ENCODE measurements at places on chromosomes 7 and 10.

DNA sequence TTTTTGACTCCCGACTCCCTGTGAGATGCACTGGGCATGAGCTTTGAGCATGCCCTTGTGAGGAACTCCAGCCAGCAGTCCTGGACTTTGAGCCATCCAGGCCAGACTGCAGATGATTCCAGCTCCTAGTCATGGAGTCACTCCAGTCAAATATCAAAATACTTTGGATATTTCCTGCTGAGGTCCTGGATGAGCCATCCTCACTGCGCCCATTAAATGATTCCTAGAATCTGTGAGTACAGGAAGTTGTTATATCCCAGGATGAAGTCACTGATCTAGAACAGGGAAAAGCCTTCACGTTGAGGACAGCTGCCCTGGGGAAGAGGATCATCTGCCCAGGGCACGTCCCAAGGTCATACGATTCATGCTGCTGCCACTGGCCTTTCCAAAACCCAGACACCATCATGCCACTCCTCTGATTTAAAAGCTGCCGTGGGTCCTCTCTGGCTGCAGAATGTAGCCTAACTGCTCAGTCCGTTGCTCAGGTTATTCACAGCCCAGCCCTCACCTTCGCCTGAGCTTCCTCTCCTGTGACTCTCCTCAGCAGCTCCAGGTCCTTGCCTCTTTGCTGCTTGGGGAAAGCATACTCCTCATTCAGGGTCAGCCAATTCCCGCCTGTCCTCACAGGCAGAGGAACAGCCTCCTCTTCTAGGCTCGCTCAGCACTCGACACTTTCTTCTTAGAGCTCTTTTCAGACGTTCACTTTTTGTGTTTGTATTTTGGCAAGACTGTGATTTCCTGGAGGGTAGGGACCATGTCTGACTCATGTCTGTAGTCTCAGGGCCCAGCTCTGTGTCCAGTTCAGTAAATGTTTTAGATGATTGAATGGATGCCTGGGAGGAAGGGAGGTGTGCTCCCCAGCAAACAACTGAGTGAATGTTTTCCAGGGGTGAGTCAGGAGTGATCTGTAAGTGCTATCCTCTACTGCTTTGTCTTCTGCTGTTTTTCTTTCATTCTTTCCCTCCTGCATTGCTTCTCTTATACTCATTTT is 157.8 kb downstream of the SNX10 start:
- no peak for DNase-seq

DNA sequence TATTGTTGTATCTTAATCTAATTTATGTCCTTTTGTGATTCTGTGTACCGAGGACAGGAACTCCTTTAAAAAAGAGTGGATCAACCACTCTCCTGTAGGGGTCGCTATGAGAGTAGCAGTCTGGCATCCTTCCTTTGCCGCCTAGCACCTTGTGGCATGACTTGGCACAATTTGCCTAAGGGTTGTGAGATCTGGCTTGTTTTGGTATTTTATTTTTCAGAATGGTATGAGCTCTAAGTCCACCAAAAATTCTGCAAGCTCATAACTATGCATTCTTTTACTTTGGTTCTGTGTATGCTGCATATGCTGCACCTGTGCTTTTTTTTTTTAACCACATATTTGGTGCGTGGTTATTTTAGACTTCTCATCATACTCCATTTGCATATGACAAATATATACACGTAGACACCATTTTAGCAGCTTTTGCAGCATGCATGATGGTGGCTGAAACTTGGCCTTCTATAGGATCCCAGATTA is 112.8 kb downstream of the CDK14 start:
- DNase-seq, result no peak

DNA sequence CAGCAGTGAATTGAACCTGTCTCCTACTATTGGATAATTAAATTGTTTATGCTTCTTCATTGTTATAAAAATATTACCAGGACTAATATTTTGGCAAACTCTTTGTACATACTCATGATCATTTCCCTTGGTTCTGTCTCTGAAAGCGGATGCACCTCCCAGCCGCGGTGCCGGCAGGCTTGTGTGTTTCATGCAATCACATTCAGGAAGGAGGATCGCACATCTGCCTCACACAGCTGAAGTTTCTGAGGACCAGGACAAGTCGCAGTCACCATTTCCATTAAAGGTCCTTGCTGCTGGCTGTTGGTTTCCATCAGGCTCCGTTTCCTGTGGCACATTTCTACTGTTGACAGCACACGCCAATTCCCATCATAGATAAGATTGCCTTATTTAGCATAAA is 117.8 kb upstream of the SHH start:
- DNase-seq, result no peak

DNA sequence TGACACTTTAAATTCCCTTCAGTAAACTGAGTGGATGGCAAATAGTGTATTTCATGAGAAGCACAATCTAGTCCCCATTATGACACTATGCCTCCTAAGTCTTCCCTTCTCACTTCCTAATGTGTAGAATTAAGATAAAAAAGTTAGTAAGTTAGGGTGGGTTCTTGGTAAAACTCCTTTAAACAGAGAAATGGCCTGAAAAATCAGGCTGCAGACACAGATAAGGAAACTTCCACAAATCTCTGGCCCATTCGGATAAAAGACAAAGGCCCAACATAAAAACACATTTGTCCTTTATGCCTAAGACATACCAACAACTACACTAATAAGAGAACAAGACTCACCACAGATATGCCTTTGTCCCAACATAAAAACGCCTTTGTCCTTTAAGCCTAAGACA is 21.5 kb downstream of the AKR1C8 start:
- no peak for DNase-seq

Measured in breast epithelium (tissue), 4 donors.